ENCODE measurements at places on chromosomes 4 and X.

GRCh38 chrX:52363247-52363883, 5.5 kb upstream of the XAGE2 start:
- no peak for DNase-seq

DNA sequence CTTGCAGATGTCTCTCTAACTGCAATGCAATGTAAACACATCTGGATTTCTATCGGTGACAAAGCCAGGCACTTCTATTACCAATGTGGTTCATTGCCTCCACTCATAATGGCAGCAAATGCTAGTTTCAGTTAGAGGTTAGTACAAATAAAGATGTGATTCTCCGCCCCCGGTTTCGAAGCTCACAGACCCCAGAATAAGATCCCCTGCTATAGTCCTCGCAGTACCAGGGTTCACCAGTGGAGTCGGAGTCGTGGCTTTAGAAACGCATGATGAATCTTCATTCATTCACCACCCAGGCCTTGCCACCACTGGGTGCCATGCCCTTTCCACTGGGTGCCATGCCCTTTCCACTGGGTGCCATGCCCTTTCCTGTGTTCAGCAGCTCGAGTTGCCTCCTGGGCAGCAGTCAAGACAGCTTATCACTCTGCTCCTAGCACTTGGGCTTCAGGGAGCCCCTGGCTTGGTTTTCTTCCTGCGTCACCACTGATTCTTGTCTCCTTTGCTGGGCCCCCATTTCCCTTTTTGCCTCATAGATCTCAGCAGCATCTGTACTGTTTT, 3.5 kb upstream of the NAA10 start:
- no peak for DNase-seq

- no peak for DNase-seq
These were observed 88.5 kb upstream of the NOCT start for GRCh38 chr4:138927072-138927471.

DNA sequence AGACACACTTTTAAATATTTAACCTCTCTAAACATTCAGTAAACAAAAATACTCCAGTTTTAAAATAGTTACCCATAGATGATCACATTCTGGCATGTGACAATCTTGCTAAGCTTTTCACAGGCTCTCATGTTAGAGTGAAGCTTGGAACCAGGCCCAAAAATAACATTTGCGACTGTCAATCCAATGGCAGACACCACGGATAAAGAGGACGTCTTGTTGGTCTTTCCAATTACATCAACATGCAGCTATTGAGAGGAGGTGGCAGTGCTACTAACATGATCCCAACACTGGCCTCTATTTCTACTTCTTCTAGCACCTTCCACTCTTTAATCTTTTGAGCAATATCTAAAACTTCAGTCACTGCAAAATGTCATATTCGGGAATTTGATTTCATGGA, 970.8 kb upstream of the TENM3 start:
- DNase-seq, result no peak

GRCh38 chr4:8583655-8584025, 3.4 kb downstream of the GPR78 start:
- DNase-seq, result no peak

DNA sequence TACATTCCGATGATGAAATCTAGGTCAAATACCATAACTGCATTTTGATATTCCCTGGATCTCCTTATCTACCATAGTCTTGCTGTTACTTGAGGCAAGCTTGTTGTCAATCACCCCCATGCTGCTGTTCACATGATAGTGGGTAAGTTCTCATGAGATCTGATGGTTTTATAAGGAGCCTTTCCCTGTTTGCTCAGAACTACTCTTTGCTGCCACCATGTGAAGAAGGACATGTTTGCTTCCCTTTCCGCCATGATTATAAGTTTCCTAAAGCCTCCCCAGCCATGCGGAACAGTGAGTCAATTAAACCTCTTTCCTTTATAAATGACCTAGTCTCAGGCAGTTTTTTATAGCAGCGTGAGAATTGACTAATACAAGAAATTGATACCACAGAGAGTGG, 432.0 kb downstream of the GLUD2 start:
- DNase-seq, result no peak

GRCh38 chr4:90982813-90983212, 855.6 kb downstream of the CCSER1 start:
- no peak for DNase-seq

DNA sequence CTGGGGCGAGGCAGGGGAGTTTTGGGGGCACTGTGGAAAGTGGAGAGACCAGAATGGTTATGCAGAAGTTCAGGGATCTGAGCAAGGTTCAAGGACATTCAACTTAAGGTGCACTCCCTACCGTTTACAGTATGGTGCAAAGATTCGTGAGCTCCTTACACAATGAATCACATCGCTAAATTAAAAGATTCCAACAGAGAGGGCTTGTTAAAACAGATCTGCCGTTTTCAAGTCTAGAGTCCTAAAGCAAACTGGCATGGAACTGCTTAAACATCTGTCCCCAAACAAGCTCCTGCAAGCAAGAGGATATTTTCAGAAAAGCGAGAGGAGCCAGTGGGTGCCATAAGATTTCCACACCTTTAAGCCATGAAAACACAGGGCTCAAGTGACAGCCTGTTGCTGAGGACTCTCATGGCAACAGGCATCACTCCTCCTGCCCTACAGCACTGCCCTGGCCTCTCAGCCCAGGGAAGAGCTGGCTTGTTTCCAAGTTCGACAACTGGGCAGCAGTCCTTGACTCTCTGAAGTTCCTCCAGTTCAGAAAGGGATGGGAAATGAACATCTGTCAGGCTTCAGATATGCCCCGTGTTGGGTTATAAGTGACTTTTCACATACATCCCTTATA, 10.0 kb downstream of the FAM184B start:
- no peak for DNase-seq

DNA sequence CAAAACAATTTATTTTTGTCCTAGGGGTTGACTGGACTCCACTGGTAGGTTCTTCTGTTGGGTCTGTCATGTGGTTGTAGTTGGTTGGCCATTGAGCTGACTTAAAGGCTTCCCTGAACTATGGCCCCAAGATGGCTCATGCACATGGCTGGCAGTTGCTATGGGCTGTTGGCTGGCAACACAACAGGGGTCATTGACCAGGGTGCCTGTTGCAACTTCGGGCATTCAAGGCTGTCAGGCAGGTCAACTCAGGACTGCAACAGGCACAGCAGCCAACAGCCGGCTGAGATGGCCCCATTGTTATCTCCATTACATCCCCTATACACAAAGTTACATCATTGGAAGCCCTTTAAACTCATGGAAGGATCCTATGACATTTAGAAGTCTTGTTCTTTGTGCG, 109.7 kb upstream of the CPEB2 start:
- DNase-seq, result no peak

- DNase-seq, result peak; percentile 46
These were observed 123.1 kb downstream of the BTC start for GRCh38 chr4:74671080-74671698.

DNA sequence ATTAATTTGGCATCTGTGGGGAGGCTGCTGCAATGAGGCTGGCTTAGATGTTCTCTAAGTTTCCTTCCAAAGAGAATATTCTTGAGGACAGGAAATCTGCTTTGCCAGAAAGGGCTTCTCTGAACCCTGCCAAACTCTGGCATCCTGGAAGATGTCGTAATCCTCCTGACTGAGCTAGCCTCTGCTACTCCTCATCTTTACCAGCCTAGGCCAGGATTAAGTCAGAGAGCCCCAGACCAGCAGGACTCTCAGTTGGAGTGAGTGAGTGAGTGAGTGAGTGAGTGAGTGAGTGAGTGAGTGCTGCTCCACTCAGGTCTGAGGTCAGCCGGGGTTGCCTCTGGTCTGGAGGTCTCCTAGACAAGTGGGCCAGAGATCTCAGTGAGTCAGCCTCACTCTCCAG, 104.9 kb upstream of the SOD3 start:
- DNase-seq, result no peak

DNA sequence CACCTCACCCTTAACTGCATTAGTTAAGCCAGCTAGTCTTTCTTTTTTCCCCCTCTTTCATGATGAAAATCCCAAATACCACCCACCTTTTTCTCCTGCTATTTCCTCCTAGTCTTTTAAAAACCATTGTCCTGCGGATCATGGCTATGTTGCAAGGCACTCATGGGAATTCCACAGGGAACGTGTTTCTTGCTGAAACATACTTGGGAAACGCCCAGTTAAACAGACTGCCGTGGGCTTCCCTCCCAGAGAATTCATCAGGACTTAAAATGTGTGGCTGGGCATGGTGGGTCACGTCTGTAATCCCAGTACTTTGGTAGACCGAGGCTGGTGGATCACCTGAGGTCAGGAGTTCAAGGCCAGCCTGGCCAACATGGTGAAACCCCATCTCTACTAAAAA, 32.2 kb downstream of the XG start:
- DNase-seq, result no peak

- no peak for DNase-seq
These were observed 1657.4 kb upstream of the IGFBP7 start for GRCh38 chr4:58767598-58767997.

GRCh38 chr4:56050625-56051024, 101.9 kb downstream of the CEP135 start:
- DNase-seq, result no peak

DNA sequence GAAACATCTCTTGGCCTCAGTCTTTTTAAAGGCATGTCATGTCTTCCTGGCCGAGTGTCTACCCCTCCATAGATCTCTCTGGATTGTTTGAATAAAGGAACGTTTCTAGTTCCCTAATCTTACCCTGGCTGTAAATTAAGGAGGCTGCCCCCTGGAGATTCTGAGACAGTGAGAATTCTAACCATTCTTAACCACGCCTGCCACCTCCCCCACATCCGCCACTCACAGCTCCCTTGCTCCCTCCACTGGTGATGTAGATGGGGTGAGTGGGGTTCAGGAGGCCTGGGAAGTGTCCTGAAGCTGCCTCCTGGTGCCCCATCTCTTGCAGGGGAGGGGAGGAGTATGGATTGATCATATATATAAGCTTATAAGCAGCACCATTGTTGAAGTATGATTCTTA, 48.0 kb upstream of the TRIM2 start:
- peak; percentile 71 for DNase-seq

DNA sequence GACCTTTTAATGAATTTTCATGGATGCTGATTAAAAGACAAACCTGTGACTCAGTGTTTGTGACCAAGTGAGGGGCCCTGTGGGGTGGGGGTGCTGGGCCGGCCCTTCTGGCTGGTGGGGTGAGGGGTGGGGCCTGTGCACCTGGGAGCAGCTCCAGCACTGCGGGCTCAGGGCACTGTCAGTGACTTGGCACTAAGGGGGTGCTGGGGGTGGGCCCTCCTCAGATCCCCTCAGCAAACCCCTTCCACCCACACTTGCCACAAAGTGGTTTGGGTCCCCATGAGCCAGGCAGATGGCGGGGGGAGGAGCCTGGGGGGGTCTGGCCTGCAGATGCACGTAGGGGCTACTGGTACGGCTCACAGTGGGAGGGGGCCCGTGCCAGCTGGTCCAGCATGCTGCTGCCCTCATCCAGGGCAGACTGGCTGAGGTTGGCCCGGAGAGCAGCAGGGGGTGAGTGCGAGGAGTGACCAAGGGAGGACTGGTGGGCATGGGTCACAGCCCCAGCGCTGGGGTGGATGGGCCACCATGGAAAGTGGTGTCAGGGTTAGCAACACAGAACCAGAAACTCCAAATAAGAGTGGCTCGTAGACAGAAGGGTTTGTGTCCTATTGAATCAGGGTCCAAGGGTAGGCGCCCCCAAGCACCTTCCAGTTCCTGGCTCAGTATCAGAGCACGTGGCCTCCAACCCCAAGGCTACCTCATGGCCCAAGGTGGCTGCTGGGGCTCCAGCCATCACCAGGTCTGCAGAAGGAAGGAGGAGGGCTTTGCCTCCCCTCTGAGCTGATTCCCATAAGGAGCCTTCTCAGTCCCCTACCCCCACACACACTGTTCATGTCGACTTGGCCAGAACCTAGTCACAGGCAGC, 10.1 kb downstream of the NKX1-1 start:
- no peak for DNase-seq

- DNase-seq, result no peak
These were observed 16.9 kb upstream of the OCIAD1 start for GRCh38 chr4:48813964-48814363.

DNA sequence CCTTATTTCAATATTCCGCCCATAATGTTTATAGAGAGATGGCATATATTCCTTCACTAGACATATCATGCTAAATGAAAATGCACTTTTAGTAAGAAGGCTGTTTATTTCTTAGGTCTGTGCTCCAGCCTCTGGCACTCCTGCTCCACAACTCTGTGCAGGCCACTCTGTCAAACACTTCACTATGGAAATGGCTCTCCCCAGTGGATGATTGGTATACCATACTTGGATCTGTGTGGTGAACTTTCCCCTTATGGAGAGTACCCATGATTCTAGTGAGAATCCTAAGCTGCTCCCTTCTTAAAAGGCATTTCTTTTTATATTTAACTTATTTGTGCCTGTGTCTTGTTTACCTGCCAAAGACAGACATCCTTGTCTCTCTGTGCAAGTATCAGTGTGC, 480.1 kb upstream of the GALNT7 start:
- DNase-seq, result no peak

DNA sequence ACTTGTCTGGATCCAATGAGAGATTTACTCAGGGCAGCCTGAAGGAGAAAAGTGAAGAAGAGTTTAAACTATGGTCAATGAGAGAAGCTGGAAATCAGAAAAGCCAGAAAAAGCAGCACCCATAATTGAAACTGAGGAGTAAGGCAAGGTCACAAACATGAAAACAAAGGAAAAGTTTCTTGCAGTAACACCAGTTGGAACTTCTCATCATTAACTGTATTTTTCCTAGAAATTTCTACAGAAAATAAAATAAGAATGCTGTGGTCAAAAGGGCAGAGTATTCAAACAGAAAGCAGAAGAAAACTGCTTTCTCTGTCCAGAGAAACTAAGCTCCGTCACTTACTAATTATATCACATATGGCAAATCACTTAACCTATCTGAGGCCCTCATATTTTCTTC, 102.2 kb downstream of the OR13H1 start:
- DNase-seq, result no peak

- no peak for DNase-seq
These were observed 1.9 kb downstream of the TACC3 start for GRCh38 chr4:1723131-1723801.

DNA sequence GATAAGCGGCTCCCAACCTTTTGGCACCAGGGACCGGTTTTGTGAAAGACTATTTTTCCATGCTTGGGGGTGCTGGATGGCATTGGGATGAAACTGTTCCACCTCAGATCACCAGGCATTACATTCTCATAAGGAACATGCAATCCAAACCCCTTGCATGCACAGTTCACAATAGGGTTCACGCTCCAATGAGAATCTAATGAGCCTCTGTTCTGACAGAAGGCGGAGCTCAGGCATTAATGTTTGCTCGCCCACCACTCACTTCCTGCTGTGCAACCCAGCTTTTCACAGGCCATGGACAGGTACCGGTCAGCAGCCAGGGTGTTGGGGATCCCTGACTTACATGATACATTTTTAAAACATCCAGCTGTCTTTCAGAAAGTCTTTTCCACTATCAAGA, 187.3 kb downstream of the SLC39A8 start:
- no peak for DNase-seq

DNA sequence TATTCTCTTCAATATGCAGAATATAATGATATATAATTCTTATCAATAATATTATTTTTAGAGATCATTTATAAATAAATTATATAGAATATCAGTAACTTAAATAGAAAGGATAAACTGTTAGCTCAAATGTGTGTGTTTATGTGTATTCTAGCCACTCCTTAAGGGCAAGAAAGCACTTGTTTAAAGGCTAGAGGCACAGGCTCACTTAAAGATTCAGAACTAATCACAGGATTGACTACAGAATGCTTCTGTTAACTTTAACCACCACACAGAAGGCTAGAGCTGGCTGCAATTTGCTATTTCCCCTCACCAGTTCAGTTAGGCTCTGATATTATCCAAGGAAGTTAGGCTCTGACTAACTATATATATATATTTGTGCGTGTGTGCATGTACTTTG, 69.6 kb downstream of the TBCK start:
- DNase-seq, result no peak

All from HAP-1 (cell line).